ENCODE measurements at places on chromosomes 13 and 19.
A peak's percentile ranks its signal among the peaks of the same experiment; 100 is the strongest.

GRCh38 chr19:50893047-50893736 lies 18.0 kb downstream of the KLK4 start:
- no peak for DNase-seq

GRCh38 chr19:30293051-30293785 lies 79.0 kb upstream of the ZNF536 start:
- no peak for DNase-seq

GRCh38 chr13:60396783-60397703 lies at the start of gene TDRD3:
Gene TDRD3, plus strand, starts transcription at chr13:60397220. Its CDS starts 145 bp downstream, at chr13:60397365.
- DNase-seq: peak; percentile 89

DNA sequence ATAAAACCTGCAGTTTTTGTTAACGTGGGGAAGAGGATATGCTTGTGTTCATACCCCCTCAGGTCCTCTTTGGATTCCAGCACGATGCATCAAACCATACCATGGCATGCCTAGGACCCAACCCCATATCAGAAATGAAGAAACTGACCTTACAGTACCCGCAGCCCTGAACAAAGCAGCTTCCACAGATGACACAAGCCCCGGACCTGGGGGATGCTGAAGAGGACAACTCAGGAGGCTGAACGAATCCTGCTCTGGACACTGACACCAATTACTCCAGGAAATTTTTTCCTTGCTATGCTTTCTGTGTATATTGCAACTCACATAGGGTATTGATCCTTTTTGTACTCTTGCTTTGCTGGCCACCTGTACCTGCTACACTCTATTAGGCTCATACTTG lies 129.6 kb downstream of the ZNF675 start:
- DNase-seq: no peak

DNA sequence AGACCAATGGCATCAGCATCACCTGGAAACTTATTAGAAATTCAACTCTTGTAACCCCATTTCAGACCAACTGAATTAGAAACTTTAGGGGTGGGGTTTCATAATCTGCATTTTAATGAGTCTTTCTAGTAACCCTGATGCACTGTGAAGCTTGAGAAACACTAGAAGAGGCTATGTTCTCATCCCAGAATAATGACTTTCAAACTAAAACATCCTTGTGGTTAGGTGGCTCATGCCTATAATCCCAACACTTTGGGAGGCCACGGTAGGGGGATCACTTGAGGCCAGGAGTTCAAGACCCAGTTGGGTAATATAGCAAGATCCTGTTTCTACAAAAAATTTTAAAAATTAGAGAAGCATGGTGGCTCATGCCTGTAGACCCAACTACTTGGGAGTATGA lies 402.4 kb downstream of the DLEU7 start:
- DNase-seq: peak; percentile 56

DNA sequence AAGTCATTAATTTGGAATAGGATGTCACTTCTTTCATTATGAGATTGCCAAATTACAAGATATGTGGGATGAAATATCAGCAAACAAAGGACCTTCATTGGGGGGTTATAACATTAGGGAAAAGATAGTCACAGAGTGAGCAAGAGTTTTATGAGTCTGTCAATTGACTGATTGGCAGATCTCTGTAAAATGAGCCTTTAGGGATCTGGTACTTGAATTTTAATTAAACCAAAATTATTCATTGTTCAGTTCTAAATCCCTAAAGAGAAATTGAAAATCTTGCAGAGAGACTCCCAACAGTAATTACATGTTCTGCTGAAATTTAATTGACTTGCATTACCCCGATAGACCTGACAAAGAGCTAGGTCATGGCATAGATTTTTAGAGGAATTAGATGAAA lies 768.1 kb upstream of the SPRY2 start:
- DNase-seq: no peak

GRCh38 chr13:71864986-71865873 lies 1.8 kb downstream of the DACH1 start:
- no peak for DNase-seq

DNA sequence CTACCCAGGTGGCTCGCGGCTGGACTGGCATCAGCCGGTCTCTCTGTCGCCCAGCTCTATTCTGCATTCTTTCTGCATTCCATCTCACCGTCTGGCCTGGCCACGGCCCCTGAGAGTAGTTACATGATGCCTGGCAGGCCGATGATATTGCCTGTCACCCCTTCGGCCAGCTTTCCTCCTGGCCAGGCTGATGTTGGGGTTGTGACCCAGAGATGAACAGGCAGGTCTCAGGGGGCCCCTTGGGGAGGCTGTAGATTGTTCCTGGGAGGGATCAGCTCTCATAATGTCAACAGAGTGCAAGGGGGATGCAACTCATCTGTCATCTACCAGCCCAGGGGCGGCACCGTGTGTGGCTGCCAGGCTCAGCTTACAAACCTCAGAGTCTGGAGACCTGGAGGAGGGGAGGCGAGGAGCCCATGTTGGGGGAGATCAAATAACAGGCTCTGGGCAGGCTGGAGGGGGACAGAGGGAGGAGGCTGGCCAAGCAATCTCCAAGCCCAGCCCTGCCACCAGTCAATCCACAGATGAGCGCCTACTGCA lies 13.6 kb upstream of the FBXO17 start:
- peak; percentile 49 for DNase-seq

- DNase-seq: no peak
Observed at GRCh38 chr13:67128136-67128535, 102.0 kb downstream of the PCDH9 start.

DNA sequence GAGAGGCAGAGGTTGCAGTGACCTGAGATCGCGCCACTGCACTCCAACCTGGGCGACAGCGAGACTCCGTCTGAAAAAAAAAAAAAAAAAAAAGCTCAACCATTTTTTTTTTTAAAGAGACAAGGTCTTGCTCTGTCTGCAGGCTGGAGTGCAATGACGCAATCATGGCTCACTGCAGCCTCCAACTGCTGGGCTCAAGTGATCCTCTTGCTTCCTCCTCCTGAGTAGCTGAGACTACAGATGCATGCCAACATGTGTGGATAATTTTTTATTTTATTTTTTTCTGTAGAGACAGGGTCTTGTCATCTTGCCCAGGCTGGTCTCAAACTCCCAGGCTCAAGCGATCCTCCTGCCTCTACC lies 10.3 kb downstream of the EHD2 start:
- DNase-seq: peak; percentile 91

DNA sequence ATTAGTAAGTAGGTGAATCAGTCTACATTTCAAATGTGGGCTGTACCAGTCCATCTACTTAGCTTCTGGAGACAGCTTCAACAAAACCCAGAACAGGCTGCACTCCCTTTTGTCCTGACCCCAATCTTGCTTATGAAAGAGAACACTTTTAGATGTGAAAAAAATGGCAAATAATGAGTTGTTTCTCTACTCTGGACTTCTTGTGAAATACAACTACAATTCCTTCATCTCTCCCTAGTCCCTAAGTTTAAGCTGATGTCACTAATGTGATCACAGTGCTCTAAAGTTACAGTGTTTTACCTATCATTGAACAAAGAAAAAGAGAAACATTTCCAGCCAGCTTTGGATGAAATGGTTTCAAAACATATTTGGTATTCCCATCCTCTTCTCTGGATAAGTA lies 183.9 kb downstream of the LHFPL6 start:
- DNase-seq: no peak

All from fibroblast of skin of right biceps (primary cell).